ENCODE measurements at places on chromosomes 6 and 20. TPM values are rescaled to one million over a fixed set of nuclear protein-coding genes. Genes with fewer than 3 reads are reported as not detected.

MARCKS gene
- total RNA-seq: 118 TPM

SRXN1 gene
- total RNA-seq: 24.7 TPM

- H3K27ac ChIP-seq: no peak overlapping the region
- no peaks in the 10 kb centered on the region for H3K4me1 ChIP-seq
- H3K36me3 ChIP-seq: no peaks in the 10 kb centered on the region
- no peak for DNase-seq
These were observed 53.0 kb upstream of the AIG1 start for GRCh38 chr6:143007646-143008045.

FERMT1 gene
- 7.2 TPM for total RNA-seq

DNA sequence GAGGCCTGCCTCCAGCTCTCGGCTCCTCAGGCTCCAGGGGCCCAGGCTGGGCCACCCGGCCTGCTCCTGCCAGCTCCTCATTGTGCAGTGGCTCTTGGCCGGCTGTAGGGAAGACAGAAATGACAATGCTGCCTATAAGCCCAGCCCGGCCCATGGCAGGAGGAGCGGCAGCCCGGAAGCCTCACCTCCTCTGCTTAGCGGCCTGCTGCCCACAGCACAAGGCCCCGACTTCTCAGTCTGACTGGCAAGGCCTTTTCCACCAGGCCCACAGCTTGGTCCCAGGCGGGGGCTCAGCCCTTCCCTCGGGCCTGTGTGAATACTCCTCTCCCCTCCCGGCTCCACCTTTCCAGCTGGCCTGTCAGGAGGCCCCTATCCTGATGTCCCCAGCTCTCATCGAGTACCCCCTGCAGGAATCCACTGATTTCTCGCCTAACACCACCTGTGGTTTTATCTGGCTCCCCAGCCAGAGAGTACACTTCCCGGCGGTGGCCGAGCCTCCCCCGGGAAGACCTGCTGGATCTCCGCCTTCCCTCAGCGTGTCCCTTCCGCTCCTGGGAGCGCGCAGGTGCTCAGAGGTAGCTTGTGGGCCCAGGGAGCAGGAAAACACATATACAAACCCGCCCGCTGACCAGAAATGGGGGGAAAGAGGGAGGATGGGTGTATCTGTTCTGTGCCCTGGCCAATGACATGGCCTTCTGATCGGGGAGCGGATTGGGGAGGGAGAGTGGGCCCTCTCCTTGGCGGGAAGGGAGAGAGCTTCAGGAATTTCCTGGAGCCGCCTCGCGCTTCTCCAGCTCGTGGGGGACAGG lies 963 bp downstream of the DDRGK1 start:
- no peak for DNase-seq
- no peaks in the 10 kb centered on the region for H3K27me3 ChIP-seq
- peak overlapping the region; percentile 77 for H3K27ac ChIP-seq
- peaks cover 41% of the 10 kb centered on the region for H3K36me3 ChIP-seq
- peak overlapping the region; percentile 88 for H3K4me3 ChIP-seq

DNA sequence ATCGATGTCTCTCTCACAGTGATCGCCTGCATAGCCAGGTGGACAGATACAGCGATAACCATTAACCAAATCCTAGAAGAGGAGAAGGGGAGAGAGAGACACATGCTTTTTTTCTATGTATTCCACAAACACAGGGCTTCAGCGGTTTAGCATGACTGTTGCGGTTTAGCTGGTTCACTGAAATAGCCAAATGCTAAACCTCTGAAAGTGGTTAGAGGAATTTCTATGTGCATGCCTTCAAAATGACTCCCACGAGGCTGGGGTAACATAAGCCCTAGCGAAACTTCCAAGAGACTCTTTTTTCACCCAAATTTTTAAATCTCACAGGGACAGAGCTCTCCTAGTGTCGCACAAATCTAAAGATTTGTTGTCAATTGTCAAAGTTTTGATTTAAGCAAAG lies 25.1 kb downstream of the JAG1 start:
- no peak overlapping the region for H3K27ac ChIP-seq
- no peaks in the 10 kb centered on the region for H3K27me3 ChIP-seq
- no peak overlapping the region for H3K4me3 ChIP-seq

GRCh38 chr6:117352466-117353081 lies 73.2 kb downstream of the ROS1 start:
- no peak for DNase-seq
- H3K27ac ChIP-seq: no peak overlapping the region
- no peaks in the 10 kb centered on the region for H3K36me3 ChIP-seq
- no peak overlapping the region for H3K4me3 ChIP-seq
- no peaks in the 10 kb centered on the region for H3K27me3 ChIP-seq
- H3K4me1 ChIP-seq: no peaks in the 10 kb centered on the region

DNA sequence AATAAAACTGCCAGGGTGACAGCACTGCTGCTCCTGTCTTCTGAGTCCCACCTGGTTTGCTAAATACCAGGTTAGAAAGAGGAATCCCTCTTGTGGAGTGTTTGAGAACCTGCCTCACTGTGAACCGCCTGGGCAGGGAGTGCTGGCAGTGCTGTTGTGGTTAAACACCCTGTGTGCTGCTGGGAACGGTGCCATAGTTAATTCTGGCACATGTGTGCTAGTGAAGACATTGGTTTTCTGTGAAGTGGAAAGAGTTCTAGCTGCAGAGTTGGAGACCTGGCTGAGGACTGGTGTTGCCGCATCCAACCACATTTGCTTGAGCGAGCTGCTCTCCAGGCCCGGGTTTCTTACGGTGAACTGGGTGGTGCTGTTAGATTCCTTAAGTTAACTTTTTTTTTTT lies 72.7 kb downstream of the IGF2R start:
- H3K27me3 ChIP-seq: no peaks in the 10 kb centered on the region
- H3K4me1 ChIP-seq: peaks cover 14% of the 10 kb centered on the region
- H3K4me3 ChIP-seq: no peak overlapping the region

- H3K27ac ChIP-seq: peak overlapping the region; percentile 14
- no peaks in the 10 kb centered on the region for H3K4me1 ChIP-seq
- peak; percentile 78 for DNase-seq
- no peaks in the 10 kb centered on the region for H3K36me3 ChIP-seq
- H3K4me3 ChIP-seq: no peak overlapping the region
These were observed 46.9 kb upstream of the QKI start for GRCh38 chr6:163367497-163368183.

GRCh38 chr6:17392978-17393891 lies at the start of gene CAP2:
Gene CAP2, plus strand, starts transcription at chr6:17393595. Its CDS starts 27,961 bp downstream, at chr6:17421556.
- no peaks in the 10 kb centered on the region for H3K27me3 ChIP-seq
- no peaks in the 10 kb centered on the region for H3K36me3 ChIP-seq
- DNase-seq: peak; percentile 36
- H3K4me1 ChIP-seq: peaks cover 6% of the 10 kb centered on the region
- H3K27ac ChIP-seq: peak within 1 kb of the TSS; percentile 55

SESN1 gene
- 52.1 TPM for total RNA-seq

PLCB4 gene
- total RNA-seq: 6.2 TPM

DNA sequence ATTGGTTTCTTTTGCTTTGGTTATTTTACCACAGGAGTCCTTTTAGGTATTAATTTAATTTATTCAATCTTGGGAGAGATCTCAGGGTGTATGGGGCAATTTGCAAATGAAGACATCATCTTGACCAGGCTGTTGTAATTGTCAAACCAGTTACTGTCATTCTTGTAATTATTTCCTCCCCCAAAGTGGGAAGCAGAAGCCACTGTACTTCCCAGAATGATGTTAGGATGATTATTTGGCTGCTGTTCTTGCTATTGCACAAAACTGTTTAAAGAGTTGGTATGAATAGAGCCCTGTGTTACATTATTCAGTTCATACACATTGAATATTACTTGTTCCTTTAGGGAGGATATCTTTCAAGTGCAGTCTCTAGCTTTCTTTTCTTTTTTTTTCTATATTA lies 1.7 kb downstream of the TAAR6 start:
- no peak for DNase-seq
- peak overlapping the region; percentile 64 for H3K27ac ChIP-seq
- peaks cover 3% of the 10 kb centered on the region for H3K4me1 ChIP-seq
- H3K4me3 ChIP-seq: no peak overlapping the region

Measured in left lung (tissue), 14 donors.